Omental fat pad (tissue), 4 donors: ENCODE measurements at places on chromosomes 11 and 22. TPM values are rescaled to one million over a fixed set of nuclear protein-coding genes. Genes with fewer than 3 reads are reported as not detected.

HTR3B gene
- not detected for total RNA-seq

RAG2 gene
- total RNA-seq = not detected

PATE4 gene
- total RNA-seq = not detected

EMID1 gene
- 1.8 TPM for total RNA-seq

TSGA10IP gene
- total RNA-seq = not detected

TIRAP gene
- 9.5 TPM for total RNA-seq

MRPL40 gene
- 23.5 TPM for total RNA-seq

TBRG1 gene
- total RNA-seq = 33.1 TPM
